ENCODE measurements at places on chromosomes 2 and 18. TPM values are rescaled to one million over a fixed set of nuclear protein-coding genes. Genes with fewer than 3 reads are reported as not detected.

DNA sequence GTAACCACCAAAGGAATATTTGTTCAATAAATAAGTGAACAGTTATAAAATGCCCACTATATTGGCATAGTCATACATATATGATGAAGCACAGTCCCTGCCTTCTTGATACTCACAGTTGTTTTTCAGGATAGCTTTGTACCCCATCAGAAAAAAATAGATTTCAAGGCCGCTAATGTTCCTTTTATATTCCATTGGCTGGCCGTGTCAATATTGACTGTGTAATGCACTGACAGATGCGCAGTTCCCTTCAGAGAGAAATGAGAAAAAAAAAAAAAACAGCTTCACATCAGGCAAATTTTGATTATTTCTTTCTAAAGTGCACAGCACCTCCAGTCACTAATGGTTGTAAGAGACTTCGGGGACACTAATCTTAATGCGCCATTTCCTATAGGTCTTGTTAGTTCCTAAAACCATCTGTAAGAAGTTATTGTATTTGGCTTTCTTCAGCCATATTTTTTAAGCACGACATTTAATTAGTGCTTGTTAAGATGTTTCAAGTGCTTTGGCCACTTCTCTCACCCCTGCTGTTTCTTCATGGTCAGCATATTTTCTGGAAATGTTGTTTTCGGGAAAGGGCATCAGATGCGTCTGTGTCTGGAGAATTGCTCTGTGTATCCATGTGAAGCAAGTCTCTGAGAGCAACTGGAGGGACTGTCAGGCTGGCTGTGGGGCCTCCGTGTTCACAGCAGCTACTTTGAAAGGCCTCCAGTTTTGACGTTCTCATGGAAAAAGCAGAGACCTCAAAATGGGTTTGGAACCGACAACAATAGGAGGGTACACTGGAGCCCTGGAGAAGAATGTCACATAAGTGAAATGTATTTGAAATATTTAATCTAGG is 378.3 kb downstream of the MTX2 start:
- no peaks in the 10 kb centered on the region for H3K36me3 ChIP-seq

- no peak overlapping the region for H3K27ac ChIP-seq
- H3K4me3 ChIP-seq = no peak overlapping the region
- peaks cover 20% of the 10 kb centered on the region for H3K4me1 ChIP-seq
- H3K36me3 ChIP-seq = no peaks in the 10 kb centered on the region
Measured at GRCh38 chr2:131588152-131588873, 60.6 kb downstream of the CCDC74A start.

DNA sequence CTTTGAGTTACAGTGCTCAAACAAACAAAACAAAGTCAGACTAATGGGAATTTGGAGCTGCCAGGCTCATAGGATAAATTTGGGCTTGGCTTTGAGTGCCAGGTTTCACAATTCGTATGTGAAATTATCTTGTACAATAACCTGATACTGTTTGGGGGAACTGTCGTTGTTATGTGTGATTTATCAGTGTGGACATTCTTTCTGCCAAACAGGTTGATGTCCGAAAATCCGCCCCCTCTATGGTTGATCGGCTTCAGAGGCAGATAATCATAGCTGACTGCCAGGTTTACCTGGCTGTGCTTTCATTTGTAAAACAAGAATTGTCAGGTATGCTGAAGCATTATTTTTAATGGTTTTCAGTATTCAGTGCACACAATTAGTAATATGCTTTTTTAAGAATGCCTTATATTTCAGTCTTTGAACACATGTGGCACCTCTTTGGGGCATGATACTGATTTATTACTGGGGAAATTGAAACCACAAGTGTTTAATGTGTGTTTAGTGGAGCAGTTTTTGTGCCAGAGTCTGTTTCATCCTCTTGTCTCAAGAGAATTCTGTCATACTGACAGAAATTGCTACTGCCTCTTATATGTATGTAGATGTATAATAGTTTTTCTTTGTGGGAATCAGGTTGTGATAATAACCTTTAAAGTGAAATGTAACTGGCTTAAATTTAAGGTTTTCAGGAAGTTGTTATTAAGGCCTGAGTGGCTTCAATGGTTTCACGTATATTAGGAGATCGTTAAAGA is 54.6 kb downstream of the TTC39C start:
- peaks cover 40% of the 10 kb centered on the region for H3K36me3 ChIP-seq
- DNase-seq = no peak
- no peaks in the 10 kb centered on the region for H3K27me3 ChIP-seq

GRCh38 chr2:16253291-16253690 is 312.9 kb downstream of the MYCN start:
- H3K4me3 ChIP-seq = no peak overlapping the region
- H3K27ac ChIP-seq = no peak overlapping the region
- H3K27me3 ChIP-seq = peaks cover 13% of the 10 kb centered on the region
- no peaks in the 10 kb centered on the region for H3K36me3 ChIP-seq
- no peaks in the 10 kb centered on the region for H3K4me1 ChIP-seq
- no peak for DNase-seq

GRCh38 chr2:133331436-133331835 is 236.8 kb downstream of the NCKAP5 start:
- H3K4me3 ChIP-seq = no peak overlapping the region
- H3K27ac ChIP-seq = no peak overlapping the region
- DNase-seq = no peak
- no peaks in the 10 kb centered on the region for H3K36me3 ChIP-seq

GRCh38 chr2:127776122-127776780 is 34.7 kb downstream of the WDR33 start:
- no peak overlapping the region for H3K4me3 ChIP-seq
- H3K4me1 ChIP-seq = peaks cover 32% of the 10 kb centered on the region
- no peaks in the 10 kb centered on the region for H3K36me3 ChIP-seq
- H3K27me3 ChIP-seq = no peaks in the 10 kb centered on the region
- H3K27ac ChIP-seq = peak overlapping the region; percentile 53

- H3K27me3 ChIP-seq = peaks cover 5% of the 10 kb centered on the region
- no peak overlapping the region for H3K27ac ChIP-seq
- no peaks in the 10 kb centered on the region for H3K4me1 ChIP-seq
- H3K4me3 ChIP-seq = no peak overlapping the region
- H3K36me3 ChIP-seq = no peaks in the 10 kb centered on the region
Measured at GRCh38 chr2:226701052-226701451, 98.6 kb downstream of the IRS1 start.

Gene HOXD1
- polyA plus RNA-seq = not detected

- H3K4me1 ChIP-seq = peaks cover 3% of the 10 kb centered on the region
- no peaks in the 10 kb centered on the region for H3K36me3 ChIP-seq
- no peak for DNase-seq
- no peaks in the 10 kb centered on the region for H3K27me3 ChIP-seq
Measured at GRCh38 chr2:148058641-148059040, 37.8 kb downstream of the MBD5 start.

- no peaks in the 10 kb centered on the region for H3K36me3 ChIP-seq
- no peak for DNase-seq
- no peak overlapping the region for H3K4me3 ChIP-seq
- no peak overlapping the region for H3K27ac ChIP-seq
Measured at GRCh38 chr2:107806901-107807300, 19.8 kb upstream of the RGPD4 start.

DNA sequence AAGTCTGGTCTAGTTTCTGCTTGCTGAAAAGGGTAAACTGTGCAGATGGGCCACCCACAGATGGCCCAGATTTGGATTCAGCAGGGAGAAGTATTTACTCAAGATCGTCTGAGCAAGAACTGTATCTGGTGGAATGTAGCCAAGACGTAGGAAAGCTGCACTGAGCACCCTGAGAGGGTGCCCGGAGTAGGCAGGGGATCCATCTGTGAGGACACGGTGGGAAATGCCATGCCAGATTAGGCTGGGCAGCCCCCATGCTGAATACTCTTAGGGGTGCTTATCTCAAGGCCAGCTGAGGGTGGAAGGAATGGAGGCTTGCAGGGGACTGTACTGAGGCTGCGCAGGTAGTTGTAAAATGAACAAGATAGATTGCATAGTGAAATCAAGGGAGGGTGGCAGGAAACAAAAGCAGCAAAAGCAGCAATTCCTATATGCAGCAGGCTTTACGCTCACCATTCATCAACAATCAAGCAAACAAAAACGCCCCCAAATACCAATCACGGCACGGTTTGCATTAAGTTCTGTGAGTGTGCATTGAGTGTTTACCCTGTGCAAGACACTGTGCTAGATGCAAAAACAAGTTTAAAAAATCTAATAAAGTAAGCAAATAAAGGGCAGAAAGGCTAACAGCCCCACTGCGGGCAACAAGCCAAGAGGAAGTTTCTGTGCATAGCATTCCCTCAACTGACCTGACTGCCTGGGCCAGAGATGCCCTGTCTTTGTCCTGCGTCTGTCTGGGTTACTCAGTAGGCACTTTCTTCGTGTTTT is 32.2 kb upstream of the LPIN2 start:
- H3K36me3 ChIP-seq = no peaks in the 10 kb centered on the region
- no peak overlapping the region for H3K4me3 ChIP-seq
- no peaks in the 10 kb centered on the region for H3K27me3 ChIP-seq
- no peak for DNase-seq

DNA sequence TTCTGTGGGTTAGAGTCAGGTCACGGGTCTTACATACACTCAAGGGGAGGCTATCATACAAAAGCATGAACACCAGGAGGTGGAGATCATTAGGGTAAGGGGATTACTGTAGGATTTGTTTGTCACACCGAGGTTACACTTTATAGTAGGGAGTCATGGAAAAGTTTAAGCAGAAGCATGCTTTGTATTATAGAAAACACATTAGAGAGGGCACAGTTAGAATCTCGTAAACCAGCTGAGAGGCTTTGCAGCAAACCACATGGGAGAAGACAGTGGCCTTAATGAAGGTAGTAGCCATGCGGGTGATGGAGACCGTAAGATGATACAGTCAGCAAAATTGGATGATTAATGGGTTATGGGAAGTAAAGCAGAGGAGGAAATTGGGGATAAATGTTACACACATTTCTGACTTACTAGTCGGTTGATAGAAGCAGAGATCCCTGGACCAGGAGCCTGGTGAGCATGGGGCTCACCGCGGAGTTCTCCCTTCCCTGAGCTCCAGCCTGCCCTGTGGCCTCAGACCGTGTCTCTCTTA is 75.6 kb downstream of the MAPRE2 start:
- no peaks in the 10 kb centered on the region for H3K36me3 ChIP-seq
- H3K4me1 ChIP-seq = peaks cover 68% of the 10 kb centered on the region
- H3K27ac ChIP-seq = no peak overlapping the region
- no peaks in the 10 kb centered on the region for H3K27me3 ChIP-seq
- H3K4me3 ChIP-seq = no peak overlapping the region
- DNase-seq = no peak

GRCh38 chr2:30022444-30023071 is 101.2 kb upstream of the ALK start:
- H3K36me3 ChIP-seq = no peaks in the 10 kb centered on the region
- no peak overlapping the region for H3K4me3 ChIP-seq
- no peak overlapping the region for H3K27ac ChIP-seq

DNA sequence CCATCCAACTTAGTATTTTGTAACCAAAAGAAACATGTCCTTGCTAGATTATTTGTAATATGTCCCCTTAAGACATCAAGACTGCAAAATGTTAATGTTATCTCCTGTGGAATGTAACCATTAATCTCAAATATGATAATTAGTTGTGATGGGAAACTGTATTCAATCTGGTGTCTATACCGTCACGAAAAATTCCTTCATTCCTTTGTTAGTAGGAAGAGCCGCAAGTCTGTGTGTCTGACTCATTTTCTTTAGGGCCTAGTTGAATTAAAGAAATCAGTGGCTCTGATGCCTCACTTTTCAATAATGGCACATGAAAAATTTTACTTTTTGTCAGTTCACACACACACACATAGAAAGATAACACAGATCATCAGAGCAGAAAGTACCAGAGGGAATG is 127.1 kb upstream of the CHAC2 start:
- no peak overlapping the region for H3K27ac ChIP-seq
- H3K36me3 ChIP-seq = peaks cover 8% of the 10 kb centered on the region
- H3K4me1 ChIP-seq = no peaks in the 10 kb centered on the region
- no peaks in the 10 kb centered on the region for H3K27me3 ChIP-seq
- H3K4me3 ChIP-seq = no peak overlapping the region

Gene PGAP1
- not detected for polyA plus RNA-seq

GRCh38 chr2:171346723-171347557 is 86.8 kb downstream of the METTL8 start:
- no peaks in the 10 kb centered on the region for H3K36me3 ChIP-seq
- H3K4me3 ChIP-seq = no peak overlapping the region
- no peak for DNase-seq
- H3K4me1 ChIP-seq = peaks cover 36% of the 10 kb centered on the region
- H3K27ac ChIP-seq = peak overlapping the region; percentile 36

GRCh38 chr2:231514951-231515297 is 15.3 kb downstream of the NMUR1 start:
- H3K27ac ChIP-seq = peak overlapping the region; percentile 98
- no peaks in the 10 kb centered on the region for H3K36me3 ChIP-seq
- peaks cover 22% of the 10 kb centered on the region for H3K4me1 ChIP-seq
- DNase-seq = no peak

GRCh38 chr2:104804148-104804890 is 49.6 kb upstream of the POU3F3 start:
- no peaks in the 10 kb centered on the region for H3K4me1 ChIP-seq
- H3K36me3 ChIP-seq = no peaks in the 10 kb centered on the region
- H3K27me3 ChIP-seq = peaks cover 28% of the 10 kb centered on the region
- no peak overlapping the region for H3K4me3 ChIP-seq
- no peak for DNase-seq

GRCh38 chr18:80200932-80201672 is 46.2 kb downstream of the PARD6G start:
- no peak for DNase-seq
- no peak overlapping the region for H3K27ac ChIP-seq
- H3K36me3 ChIP-seq = no peaks in the 10 kb centered on the region
- H3K27me3 ChIP-seq = peaks cover 50% of the 10 kb centered on the region
- H3K4me3 ChIP-seq = no peak overlapping the region
- H3K4me1 ChIP-seq = no peaks in the 10 kb centered on the region

Gene C2orf80
- polyA plus RNA-seq = not detected

DNA sequence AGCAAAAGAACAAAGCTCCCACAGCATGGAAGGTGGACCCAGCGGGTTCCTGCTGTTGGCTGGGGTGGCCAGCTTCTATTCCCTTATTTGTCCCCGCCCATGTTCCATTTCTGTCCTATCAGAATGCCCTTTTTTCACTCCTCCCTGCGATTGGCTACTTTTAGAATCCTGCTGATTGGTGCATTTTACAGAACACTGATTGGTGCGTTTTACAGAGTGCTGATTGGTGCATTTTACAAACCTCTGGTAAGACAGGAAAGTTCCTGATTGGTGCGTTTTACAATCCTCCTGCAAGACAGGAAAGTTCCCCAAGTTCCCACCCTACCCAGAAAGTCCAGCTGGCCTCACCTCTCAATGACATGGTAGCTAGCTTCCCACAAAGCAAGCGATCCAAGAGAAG is 40.2 kb upstream of the UGP2 start:
- H3K4me1 ChIP-seq = no peaks in the 10 kb centered on the region
- peaks cover 7% of the 10 kb centered on the region for H3K36me3 ChIP-seq
- no peak overlapping the region for H3K4me3 ChIP-seq
- DNase-seq = no peak

DNA sequence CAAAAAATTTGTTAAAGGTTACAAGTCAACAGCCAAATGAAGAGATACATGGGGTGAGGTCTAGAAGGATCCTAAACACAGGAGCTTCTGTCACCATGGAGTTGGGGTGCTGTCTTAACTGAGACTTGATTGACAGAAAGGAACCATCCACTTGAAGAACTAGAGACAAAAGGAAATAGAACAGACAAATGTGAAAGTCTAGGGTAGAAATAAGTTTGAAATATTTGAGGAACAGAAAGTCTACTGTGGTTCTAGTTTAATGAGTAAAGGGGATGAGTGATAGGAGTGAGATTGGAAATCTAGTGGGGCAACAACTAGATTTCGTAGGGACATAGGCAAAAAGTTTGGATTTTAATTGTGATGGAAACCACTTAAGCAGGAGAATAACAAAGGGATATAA is 18.7 kb downstream of the RBBP8 start:
- H3K36me3 ChIP-seq = peaks cover 15% of the 10 kb centered on the region
- DNase-seq = no peak
- H3K27ac ChIP-seq = no peak overlapping the region

Gene OTOS
- polyA plus RNA-seq = not detected

Measured in naive B cell (primary cell).